Activated T-cell treated with anti-CD3 and anti-CD28 coated beads, Interleukin-2, amount 50 U/mL, for 72 hours (primary cell): ENCODE measurements at places on chromosomes 4 and X.

- no peak for DNase-seq
These were observed 29.2 kb downstream of the NKX1-1 start for GRCh38 chr4:1376841-1377605.

DNA sequence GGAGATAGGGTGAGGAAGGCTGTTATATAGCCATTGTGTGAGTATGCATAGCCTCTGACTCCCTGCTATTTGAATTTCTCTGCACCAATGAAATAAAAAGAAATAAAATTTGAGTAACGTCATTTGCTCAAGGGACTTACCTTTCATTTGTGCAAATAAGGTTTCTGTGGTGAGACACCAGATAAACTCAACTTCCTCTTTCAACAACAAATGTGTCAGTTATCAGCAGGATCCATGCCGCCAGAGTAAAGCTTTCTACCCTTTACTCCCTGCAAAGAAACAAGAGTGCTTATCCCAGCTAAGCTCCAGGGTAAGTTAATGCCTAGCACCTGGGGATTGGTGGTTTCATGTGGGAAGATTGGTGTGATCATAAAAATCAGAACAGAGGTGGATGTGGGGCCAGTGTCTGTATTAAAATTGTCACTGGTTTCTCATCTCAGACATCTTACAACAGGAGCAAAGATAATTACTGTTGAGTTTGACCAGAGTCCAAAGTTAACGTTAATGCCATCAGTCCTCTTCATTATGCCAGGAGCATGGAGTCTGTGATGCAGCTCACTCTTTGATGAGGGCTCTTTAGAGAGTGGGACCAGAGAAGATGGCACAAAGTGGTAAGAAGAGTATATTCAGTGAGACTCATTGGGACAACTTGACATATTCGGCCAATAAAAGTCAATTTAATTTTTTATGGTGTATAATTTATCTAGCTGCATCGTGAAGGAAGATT lies at the start of gene P2RY10:
Gene P2RY10, plus strand, starts transcription at position 206 of the 727 bp plus-strand sequence. CDS start 15,130 bp downstream, outside the sequence.
- DNase-seq = peak; percentile 12

DNA sequence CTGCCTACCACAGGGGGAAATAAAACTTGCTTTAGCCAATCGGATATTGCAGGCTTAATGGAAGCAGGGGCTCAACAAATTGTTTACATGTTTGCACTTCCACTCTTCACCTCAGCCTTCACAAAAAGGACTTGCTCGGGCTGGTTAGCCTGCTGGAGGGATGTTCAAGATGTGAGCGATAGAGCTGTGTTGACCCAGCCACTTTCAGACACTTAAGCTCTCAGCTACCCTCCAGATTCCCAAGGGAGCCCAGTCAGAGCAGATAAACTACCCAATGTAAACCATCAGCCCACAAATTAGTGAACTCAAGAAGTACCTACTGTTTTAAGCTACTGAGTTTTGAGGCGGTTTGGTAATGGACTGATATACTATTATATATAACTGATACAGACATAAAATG lies 508.4 kb upstream of the FTHL17 start:
- DNase-seq = no peak

DNA sequence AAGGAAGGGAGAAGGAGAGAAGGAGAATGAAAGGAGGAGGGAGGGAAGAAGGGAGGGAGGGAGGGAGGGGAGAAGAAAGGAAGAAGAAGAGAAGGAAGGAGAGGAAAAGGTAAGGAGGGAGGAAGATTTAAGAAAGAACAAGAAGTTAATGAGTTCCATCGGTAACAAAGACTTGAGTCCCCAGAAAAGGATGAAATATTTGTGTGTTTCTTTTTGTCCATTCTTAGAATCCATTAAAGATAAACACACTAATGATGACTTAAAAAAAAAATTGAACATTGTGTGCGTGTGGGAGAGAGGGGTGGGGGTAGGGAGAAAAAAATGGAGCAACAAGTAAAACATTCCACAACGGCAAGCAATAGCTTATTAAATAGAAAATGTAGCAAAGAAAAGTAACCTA lies 131.4 kb downstream of the THOC2 start:
- no peak for DNase-seq

GRCh38 chr4:1758306-1759121 lies 34.6 kb upstream of the FGFR3 start:
- DNase-seq = no peak

DNA sequence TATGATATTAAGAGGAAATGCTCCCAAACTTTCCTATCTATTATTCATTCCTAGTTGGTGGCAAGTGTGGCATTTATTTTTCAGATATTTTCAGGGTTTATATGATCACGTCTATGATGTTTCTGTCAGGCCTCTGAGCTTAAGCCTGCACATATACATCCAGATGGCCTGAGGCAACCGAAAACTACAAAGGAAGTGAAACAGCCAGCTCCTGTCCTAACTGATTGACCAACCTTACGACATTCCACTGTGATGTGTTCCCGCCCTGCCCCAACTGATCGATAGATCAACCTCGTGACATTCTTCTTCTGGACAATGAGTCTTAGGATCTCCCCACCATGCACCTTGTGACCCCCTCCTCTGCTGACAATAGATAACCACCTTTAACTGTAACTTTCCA lies 67.6 kb upstream of the CTSO start:
- DNase-seq = no peak

DNA sequence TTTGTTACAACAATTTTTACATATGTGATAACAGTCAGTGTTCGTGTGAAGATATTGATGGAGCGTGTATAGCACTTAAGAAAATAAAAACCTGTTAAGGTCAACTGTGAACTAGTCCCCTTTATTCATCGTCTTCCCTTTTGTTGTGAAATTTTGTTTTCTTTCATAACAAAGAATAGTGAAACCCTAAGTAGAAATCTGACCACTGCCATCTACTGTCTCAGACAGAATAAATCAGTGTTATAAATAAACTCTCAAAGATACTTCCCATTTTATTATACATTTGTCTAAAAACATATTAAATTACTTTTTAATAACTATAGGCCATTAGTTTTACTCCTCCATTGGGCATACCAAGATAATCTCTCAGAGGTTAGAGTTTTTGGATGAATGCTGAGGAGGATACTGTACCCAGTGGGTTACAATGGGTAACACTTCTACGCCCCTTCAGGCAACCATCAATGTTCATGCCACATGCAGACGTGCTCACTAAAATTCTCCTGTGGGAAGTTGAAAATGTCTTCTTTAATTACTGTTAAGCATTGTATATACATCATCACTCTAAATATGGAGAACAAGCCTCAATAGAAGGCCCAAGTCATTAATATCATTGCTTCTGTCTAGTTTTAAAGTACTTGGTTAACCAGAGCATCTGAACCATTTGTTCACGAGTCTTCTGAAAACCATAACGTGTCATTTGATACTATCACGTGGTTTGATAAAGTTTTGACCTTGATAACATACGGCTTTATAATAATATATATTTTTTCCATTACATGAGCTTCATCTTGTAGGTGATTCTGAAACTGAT lies 171.2 kb downstream of the TMA16 start:
- DNase-seq = no peak

GRCh38 chr4:172149329-172149728 lies 336.1 kb downstream of the GALNTL6 start:
- no peak for DNase-seq

DNA sequence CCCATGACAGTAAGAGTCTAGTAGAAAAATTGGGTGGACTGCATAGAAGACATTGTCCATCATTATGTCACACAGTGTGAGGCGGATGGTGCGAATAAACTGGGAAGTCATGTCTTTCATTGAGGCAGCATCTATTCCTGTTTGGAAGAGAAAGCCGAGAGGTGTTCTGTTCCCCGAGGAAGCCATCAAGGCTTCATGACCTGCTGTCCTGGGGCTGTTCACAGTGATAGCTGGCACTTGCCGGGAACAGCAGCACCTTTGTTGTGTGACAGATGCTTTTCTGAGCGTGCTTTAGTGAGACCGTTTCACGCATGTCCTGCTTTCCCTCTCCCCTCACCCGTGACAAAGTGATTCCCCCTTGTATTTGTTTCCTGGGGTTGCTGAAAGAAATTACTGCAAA lies 20.3 kb downstream of the RGS12 start:
- DNase-seq = no peak

DNA sequence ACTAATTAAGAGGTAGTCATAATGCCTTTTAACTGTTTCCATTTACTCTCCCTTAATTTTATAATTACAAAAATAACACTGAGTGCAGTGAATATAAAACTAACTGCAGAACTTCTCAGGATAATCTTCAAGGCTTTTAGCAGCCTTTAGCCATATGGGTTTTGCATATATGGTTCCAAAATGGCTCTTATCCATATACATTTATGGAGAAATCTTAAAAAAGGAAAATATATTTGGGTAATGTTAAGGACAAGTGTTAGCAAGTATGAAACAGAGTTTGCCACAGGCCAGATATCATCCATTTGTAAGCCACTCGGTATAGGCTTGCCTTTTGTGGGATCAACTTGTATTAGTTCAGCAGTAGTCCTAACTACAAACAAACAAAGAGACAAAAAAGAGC lies 423.4 kb downstream of the PDHA2 start:
- no peak for DNase-seq
